ENCODE measurements at places on chromosomes 1 and 21. TPM values are rescaled to one million over a fixed set of nuclear protein-coding genes. Genes with fewer than 3 reads are reported as not detected.

U2AF1 gene
- total RNA-seq = 72.4 TPM

DNA sequence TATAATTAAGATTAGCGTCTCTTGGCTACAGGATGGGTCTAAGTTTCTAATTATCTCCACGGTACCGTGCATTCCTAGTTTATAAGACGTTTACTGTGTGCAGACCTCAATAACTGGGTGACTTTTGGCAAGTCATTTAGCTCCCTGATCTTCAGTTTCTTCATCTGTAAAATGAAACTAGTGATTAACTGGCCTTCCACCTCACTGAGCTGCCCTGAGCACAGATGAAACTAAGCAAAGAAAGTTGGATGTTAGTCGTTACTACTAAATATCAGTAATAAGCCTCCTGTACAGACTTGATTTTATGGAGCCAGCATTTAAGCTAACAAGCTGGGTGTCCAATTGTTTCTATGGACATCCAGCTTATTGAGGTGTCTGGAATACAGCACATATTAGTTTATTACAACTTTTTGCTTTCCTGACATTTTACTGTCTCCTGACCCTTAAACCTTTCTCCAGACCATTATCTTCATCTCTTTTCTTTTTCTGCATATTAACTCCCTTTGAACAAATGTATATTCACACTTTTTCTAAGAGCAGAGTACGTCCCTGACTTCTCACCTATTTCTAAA is 1.1 kb downstream of the CR2 start:
- DNase-seq = no peak

DNA sequence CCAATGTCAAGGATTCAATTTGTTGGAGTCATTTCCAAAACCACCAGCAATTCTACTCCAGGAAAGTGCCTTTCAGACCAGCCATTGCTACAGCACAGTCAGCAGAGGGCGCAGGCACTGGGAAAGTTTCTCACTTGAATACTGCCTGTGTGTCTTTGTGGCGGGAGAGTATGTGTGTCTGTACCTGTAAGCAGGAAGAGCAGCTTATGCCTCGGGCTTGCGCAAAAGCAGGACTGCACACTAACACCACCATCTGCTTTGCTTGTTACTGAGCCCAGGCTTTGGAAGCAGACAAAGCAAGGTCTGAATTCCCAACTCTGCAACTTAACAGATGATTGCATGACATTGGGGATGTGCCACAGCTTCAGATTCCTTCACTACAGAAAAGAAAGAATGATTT is 7.0 kb upstream of the CTSE start:
- DNase-seq = no peak

DNA sequence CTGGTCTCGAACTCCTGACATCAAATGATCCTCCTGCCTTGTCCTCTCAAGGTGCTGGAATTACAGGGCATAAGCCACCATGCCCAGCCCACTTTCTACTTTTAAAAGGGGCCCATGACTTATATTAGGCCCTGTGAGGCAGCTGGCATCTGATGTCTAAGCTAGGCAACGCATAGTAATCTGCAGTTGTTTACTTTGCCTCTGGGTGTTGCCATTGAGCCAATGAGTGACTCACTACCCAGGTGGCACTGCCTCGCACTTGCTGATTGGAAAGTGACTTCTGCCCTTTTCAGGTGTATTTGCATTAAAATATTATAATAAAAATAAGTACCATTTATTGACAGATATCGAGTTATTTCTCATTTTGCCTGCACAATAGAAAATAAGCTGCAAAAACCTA is 84.9 kb downstream of the KIF14 start:
- DNase-seq = no peak

DNA sequence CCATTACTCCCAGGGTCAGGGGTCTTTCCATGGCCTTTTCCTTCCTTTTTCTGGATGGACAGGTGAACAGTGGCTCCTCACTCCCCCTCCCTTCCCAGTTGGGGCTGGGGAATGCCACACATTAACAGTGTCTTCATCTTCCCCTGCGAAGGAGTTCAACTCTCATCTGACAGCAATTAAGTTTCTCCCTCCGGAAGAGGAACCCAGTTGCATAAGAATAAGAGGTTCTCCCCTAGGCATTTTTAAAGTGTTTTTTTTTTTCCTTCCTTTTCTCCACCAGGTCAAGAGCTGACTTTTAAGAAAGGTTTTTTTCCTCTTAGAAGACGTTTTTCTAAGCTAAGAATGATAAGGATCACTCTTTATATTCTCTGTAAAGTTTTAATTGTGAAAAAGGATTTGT is 42.3 kb upstream of the FASLG start:
- no peak for DNase-seq

GRCh38 chr1:146032631-146033219 is 11.2 kb upstream of the HJV start:
- no peak for DNase-seq

RPS8 gene
- total RNA-seq = 1,075 TPM

GRCh38 chr1:196407358-196408051 is 200.7 kb downstream of the KCNT2 start:
- no peak for DNase-seq

WNT4 gene
- not detected for total RNA-seq

TMEM82 gene
- not detected for total RNA-seq

- no peak for DNase-seq
These were observed 599.9 kb upstream of the RGS18 start for GRCh38 chr1:191558379-191558778.

DNA sequence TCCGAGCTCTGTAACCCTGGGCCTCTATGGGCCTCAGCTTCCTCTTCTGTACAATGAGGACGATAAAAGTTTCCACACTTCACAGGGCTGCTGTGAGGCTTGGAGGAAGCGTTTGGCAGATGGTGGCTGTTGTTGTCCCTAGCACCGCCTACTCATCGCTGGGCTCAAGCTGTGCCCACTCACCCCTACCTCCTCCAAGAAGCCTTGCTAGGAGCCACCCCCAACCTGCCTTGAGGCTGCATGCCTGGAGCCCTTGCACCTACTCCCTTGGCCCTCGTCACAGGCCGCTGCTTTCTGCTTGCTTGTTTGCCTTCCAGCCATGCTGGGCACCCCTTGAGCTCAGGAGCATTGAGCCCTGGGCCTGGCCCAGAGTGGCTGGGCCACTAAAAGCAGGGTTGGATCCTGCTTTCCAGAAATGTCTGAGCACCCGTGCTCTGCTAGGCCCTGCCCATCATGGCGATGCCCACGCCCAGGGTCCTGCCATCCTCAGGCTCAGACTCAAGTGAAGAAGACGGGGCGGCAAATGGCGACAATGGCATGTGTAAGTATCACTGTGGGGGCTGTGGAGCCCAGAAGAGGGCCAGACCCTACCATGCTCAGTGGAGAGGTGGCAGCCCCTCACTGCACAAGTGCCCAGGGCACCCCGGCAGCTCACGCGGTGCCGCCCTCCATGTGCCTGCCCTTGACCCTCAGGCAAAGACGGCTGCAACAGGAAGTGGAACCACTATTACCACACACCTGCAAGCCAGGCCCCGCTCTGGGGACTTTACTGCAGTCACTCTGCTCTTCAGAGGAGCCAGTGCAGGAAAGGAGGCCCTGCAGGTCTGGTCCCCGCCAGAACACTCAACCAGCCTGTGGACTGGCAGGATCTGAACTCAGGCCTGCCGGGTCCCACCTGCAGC is 9.5 kb downstream of the SH3BGRL3 start:
- DNase-seq = no peak

TDRD10 gene
- total RNA-seq = 1.1 TPM

DNA sequence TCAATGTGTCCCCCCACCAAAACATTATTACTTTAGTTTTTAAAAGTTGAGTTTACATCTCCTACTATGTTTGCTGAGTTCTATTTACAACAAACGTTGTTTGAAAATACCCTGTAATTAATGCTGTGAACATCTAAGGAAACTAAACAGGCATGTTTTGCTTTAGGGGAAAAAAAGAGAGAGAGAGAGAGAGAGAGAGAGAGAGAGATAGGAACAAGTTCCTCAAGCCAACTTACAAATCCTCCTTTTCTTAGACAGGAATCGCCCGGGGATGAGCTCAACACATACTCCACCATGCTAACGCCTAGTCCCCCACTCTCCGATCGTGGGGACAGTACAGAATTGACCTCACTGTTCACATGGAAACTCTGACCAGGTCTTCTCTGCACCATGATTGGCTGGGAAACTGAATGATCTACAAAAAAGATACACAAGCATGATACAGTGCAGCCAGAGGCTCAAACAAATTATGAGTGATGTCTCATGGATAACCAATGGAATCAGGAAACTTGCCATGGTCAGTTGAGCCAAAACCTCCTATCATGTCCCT is 59.8 kb downstream of the PUM1 start:
- DNase-seq = no peak

GRCh38 chr1:167158111-167158812 is 62.4 kb upstream of the POU2F1 start:
- DNase-seq = no peak

PBX1 gene
- 53.1 TPM for total RNA-seq

C1orf74 gene
- total RNA-seq = 1.6 TPM

DNA sequence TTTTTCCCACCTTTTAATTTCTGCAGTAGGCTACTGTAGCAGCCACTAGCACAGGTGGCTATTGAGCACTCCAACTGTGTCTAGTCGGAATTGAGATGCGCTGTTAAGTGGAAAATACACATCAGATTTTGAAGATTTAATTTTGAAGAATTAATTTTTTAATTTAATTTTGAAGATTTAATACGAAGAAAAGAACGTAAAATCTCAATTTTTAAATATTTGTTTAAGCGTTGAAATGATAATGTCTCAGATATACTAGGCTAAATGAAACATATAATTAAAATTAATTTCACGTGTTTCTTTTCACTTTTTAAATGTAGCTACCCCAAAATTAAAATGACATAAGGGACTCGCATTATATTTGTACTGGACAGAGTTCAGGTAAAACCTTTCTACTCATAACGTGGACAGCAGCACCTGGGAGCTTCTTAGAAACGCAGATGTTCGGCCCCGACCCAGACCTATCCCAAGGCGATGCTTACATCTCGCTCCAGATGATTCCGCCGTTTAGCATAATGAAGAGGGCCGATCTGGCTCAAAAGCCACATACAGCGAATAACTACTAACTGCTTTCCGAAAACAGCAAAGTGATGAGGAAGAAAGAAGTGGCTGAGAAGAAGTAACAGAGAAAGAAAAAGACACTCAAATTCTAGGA is 717 bp downstream of the CRYZL1 start:
- no peak for DNase-seq

GRCh38 chr1:244896550-244896949 is 32.2 kb upstream of the HNRNPU start:
- no peak for DNase-seq

PDXK gene
- total RNA-seq = 64.7 TPM

DNA sequence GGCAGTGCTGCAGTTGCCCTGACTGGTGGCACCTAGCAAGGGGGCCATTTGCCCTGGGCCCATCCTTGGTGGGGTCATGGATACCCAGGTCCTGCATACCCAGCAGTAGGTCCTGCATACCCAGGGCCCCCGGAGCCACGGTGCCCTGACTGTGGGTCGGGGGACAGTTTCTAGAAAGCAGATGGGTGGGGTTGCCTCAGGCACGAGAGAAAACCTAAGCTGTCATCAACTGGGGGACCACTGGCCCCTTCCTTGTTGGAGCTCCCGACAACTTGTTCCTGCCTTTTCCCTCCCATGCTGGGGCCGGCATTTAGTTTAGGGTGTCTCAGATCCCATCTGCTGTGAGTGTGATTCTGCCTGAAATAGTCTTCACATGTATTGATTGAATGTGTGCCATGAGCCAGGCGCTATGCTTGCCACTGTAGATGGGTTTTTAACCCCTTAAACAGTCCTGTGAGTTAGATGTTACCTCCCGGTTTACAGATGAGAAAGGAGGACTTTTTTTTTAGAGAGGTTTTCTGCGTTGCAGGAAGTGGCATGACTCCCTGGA is 15.6 kb downstream of the SPSB1 start:
- no peak for DNase-seq

DNA sequence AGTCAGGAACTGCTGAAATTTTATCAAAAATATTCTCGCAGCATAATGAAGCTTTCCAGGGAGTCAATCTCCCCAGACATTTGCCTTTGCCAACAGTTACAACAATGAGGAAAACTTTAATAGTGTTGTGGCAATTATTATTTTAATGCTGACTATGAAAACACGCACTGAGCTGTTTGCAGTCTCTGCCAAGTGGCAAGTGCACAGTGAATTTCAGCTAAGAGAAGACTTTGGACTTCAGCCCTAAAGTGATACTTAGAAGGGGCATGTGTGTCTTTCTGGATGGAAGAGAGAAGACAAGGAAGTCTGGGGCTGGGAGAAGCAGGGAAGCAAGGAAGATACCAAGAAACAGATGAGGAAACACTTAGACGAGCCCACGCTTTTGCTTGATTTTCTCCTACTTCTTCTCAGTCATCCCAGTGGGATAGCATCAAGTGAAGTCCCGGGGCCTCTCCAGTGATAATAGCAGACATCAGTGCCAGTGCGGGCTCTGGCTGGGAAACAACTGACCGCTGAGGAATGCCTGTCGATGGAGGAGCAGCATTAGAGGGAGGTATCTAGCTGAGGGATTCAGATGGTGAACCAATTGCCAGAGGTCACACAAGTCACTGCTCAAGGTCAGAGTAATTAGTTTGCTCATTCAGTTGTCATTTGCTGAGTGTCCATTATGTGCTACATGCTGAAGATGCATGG is 196.3 kb downstream of the TTLL7 start:
- DNase-seq = no peak

DNA sequence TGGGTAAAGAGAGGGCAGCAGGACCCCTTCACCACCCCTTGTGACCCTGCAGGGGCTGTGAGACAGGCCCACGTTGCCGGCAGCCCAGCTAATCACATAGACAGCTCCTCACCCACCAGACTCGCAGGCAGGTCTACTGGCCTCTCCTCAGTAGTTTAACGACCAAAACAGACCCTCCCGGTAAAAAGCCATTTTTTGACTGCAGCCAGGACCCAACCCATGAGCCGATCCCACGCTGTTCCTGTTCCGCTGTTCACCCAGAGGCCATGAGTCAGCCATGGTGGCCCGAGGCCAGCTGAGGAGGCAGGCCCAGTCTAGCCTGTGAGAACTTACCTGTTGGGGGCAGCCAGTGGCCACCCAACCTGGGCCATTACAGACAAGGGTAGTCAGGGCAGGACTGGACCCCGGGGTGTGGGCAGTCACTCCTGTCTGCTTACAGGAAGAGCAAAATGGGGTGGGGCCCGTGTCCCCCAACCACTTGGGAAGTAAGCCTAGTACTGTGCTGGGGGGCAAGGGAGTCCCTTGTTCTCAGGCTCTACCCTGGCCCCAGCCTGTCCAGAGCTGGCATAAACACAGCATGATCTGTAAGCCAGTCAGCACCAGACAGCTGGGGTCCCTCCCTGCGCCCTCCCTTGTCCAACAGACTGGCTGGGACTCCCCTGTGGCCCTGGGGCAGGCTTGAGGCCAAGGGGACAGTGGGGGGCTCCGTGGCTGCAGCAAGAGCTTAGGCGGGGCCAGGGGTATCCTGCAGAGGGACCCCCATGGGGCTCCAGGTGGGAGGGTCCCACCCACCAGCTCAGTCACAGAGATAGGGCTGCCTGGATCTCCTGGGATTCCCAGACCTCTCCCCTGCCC is 61.9 kb downstream of the WNT9A start:
- no peak for DNase-seq

GRCh38 chr1:104765085-104765484 is 1015.4 kb downstream of the AMY1C start:
- DNase-seq = no peak

NPHS2 gene
- not detected for total RNA-seq

PRR9 gene
- not detected for total RNA-seq

GRCh38 chr21:41634858-41635257 is 126.9 kb upstream of the TMPRSS2 start:
- DNase-seq = no peak
